ENCODE measurements at places on chromosomes 12 and 14.
A peak's percentile ranks its signal among the peaks of the same experiment; 100 is the strongest.

GRCh38 chr14:103521438-103521950, 1.1 kb downstream of the CKB start:
- no peak for DNase-seq

- DNase-seq: no peak
Measured at GRCh38 chr14:74613211-74613914, 1.3 kb upstream of the LTBP2 start.

- peak; percentile 54 for DNase-seq
Measured at GRCh38 chr12:22101749-22102243, 55.8 kb downstream of the CMAS start.

- peak; percentile 89 for DNase-seq
Measured at GRCh38 chr12:13173012-13173932, 23.3 kb upstream of the EMP1 start.

DNA sequence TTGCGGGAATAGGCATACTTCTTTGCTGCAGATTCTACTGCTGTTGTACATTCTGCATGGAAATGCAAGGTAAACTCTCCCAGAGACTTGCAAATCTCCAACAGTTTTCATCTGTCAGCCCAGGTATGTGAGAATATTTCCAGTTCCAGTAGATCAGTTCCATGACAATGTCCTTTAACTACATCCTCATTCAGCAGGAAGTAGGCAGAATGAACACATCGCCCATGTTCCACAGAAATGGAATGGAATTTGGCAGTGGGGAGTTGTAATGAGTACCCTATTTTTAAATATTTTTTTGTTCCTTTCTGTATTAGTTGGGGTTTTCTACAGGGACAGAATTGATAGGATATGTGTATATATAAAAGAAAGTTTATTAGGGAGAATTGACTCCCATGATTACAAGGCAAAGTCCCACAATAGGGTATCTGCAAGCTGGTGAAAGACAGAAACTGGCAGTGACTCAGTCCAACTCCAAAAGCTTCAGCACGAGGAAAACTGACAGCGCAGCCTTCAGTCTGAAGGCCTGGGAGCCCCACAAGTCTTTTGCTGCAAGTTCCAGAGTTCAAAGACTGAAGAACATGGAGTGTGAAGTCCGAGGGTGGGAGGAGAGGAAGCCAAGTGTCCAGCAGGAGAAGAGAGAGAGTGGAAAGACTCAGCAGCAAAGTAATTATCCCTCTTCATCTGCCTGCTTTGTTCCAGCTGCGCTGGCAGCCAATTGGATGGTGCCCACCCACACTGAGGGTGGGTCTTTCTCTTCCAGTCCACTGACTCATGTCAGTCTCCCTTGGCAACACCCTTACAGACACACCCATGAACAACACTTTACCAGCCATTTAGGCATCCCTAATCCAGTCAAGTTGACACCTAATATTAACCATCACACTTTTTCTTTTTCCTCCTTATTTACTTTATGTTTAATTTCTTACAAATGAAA, 110.4 kb upstream of the SCAF11 start:
- peak; percentile 3 for DNase-seq

GRCh38 chr12:101782273-101782731, 43.0 kb upstream of the SYCP3 start:
- peak; percentile 92 for DNase-seq

DNA sequence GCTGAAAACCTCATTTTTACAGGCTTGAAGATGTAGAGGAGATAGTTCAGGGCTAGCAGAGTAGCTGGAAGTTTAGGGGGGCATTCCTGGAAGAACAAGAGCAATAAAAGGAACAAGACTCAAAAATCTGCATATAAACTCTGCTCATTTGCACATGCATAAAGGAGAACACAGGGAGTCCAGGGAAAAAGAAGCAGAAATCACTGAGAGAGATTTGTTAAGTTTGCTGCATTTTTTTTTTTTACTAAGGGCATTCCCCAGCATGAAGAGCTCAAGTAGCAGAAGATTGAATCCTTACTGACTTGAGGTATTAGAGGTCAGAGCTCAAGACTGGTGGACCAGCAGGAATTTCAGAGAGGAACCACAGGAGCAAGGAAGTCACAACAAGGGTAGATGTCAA, 28.2 kb upstream of the BCL11B start:
- no peak for DNase-seq

DNA sequence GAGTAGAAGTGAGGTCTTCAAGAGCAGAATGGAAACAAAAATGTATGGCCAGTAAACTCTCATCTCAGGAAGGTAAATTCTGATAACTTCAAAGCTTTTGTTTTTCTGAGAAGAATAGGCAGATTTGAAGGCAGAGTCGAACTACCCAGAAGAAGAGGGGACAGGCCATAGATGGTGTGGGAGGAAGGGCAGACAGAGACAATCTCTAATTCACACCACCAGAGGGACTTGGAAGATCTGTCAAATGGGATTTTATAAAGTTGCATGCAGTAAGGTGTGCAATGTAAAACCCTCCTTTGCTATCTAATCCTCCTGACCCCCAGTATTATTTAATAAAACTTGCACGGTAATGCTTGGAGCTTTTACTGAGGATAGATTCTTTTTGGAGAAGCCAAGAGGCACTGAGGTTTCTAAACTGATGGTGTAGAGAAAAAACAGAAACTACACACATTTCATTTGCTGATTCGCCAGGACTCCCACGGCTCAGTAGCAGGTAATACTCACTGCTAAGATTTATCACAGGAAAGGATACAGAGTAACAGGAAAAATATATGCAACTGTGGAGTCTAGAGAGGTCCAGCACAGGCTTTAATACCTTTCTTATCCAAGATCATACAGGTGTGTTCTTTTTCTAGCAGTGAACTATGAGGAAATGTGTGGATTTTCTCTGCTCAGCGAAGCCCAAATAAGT, 18.3 kb downstream of the SLC38A2 start:
- no peak for DNase-seq

GRCh38 chr14:23076785-23077408, 18.0 kb downstream of the ACIN1 start:
- DNase-seq: no peak

GRCh38 chr12:87320724-87321123, 708.5 kb downstream of the C12orf50 start:
- DNase-seq: peak; percentile 49

GRCh38 chr12:48923117-48923516, 2.2 kb downstream of the FKBP11 start:
- DNase-seq: no peak

DNA sequence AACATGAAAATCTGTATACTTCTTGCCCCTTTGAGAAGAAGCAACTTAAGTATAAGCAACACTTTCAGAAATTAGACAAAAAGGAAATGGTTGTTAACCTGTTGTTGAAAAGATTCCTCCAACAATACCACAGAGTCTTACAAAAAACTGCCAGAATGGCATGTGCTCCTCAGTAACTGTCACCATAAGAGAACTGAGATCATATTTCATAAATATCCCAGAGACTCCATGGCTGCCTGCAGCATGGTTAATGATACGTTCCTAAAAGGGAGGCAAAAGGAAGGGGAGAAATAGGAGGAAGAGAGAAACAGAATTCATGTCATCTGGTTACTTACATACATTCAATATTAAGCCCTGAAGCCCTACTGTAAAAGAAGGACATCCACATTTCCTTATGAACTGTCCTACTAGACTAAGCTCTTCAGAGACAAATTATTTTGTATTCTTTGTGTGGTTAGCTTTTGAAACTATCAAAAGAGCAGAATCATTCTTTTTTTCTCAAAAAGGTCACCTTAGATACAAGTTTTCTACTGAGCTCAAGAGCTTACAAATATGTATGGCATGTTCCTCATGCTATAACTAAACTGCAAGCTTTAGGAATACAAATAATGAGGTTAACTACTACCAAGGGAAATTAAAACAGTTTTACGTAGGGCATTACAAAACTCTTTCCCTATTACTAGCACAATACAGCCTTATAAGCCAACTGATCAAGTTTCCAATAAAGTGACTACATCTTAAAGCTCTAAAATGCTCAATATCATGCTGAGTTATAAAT, 37.8 kb downstream of the ERGIC2 start:
- no peak for DNase-seq

DNA sequence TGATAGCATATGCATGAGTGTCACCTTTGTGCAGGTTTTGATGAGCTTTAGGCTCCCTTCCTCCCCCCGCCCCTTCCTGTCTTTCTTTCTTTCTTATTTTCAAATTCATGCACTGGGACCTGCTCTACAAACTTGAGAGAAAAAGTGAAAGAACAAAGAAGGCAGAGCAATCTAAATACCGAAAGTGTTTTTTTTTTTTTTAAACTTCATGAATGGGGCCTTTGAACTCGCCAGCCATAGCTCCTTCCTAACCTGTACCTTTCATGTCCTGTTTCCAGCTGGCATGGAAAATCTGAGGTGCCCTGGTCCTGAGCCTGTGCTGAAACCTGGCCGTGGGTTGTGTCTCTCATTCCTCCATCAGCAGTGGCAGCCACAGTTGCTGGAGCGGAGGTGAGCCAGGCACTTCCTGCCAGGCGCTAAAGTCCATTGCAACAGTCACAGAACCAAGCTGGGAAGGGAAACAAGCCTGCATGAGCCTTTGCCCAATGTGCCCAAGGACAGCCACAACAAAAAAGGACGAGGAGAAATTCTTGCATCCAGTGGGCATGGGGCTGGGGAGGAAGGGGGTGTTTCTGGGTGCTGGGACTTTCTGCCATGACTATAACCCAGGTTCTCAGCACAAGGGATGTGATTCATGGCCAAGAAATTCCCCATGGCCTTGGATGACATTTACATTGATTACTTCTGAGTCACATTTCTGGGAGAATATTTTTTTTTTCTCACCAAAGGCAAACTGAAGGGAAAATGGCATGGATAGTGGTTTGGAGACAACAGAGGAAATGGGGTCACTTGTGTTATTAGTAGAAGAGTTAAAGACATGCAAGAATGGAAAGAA, 102.7 kb downstream of the TMEM30B start:
- peak; percentile 90 for DNase-seq

DNA sequence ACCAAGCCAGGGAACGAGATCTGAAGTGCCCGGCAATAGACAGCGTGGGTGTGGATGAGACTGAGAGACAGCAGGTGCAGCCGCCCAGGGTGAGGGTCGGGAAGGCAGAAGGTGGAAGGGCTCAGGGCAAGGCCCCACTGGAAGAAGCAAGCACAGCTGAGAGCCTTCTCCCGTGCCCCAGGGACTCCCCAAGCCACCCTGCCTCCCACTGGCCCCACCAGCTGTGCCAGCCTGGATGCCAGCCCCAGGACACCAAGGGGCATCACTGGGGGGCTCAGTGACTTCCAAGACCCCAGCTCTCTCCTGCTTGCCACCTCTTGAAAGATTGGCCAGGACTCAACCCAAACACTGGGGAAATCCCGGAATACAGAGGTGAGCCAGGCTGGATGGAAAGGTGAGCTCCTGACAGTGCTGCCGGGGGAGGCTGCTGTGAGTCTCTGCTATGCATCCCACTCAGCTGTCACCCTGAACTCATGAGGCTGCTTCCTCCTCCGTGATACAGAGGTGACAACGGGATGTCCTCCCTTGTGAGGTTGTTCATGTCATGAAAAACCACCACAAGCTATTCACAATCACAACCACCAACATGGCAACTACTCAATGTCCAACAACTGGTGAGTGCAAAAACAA, 13.8 kb downstream of the TESC start:
- DNase-seq: no peak

DNA sequence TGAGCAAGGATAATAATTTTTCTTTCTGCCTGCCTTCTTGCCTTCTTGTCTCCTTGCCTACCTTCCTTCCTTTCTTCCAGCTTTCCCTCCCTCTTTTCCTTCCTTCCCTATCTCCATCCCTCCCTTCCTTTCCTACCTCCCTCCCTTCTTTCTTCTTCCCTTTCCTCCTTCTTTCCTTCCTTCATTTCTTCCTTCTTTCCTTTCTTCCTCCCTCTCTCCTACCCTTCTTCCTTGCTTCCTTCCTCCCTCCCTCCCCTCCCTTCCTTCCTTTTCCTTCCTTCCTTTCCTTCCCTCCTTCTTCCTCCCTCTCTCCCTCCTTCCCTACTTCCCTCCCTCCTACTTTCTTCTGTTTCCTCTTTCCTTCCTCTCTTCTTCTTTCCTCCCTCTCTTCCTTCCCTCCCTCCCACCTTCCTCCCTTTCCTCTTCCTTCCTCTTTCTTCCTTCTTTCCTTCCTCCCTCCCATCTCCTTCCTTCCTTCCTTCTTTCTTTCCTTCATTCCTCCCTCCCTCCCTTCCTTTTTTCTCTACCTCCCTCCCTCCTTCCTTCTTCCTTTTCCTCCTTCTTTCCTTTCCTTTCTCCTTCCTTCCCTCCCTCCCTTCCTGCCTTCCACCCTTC, 329.8 kb downstream of the APAF1 start:
- DNase-seq: no peak

- DNase-seq: no peak
Measured at GRCh38 chr12:43315961-43316360, 236.0 kb downstream of the ADAMTS20 start.

DNA sequence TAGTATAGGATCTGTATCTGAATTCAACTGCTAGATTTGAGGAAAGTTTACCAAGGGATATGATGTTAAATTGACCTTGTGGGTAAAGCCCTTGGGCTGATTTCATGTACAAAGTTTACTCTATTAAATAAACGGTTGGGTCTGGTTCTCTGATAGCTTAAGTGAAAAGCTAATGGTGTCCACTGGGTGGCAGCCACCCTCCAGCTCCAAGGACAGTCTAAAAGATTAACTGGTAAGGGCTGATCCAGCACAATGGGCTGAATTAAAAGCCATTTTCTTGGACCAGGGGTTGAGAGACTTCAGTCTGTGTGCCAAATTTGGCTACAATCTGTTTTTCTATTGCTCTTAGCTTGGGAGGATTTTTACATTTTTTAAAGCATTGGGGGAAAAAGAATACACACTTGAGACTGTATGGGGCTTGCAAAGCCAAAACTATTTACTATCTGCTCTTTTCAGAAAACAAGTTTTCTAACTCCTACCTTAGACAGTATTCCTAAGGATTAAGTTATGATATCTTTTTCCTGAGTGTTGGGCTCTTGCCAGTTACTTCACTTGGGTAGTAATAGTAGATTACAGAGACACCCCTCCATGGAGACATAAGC, 116.5 kb downstream of the GPHN start:
- peak; percentile 61 for DNase-seq

- DNase-seq: no peak
Measured at GRCh38 chr12:95790033-95790916, at the start of gene NTN4. Gene NTN4 (minus strand): TSS chr12:95790764. CDS start chr12:95790309, 455 bp downstream.

- peak; percentile 45 for DNase-seq
Measured at GRCh38 chr14:57486767-57487379, 6.8 kb downstream of the CCDC198 start.

DNA sequence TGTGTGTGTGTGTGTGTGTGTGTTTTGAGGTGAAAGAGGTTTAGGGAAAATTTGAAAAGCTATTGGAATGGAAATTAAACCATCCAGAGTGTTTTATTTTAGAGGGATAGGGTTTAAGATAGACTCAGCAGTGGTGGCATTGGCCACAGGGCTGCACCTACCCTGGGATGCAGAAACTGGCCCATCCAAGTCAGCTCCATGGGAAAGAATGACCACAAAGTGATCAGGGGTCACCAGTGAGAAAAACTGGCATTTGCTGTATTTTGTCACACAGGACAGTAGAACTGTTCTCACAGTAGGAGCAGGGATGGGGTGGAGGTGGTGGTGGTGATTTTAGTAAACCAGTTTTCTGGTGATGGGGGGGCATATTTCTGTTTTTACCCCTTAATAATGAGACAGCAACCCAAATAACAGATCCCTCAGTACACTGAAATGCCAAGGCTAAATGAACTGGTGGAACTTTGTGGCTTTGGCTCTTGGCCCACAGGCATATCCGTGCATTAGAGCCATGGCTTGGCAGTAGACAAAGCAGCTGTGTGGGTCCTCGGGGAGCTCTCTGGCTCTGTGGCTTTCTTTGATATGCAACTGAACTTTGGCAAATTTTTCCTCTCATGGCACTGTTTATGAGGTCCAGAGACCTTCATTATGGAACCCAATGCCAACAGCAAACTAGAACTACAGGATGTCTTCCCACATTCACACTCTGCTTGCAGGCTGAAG, 348.3 kb downstream of the ZFP36L1 start:
- DNase-seq: peak; percentile 55
